ENCODE measurements at places on chromosomes 5 and 9.
A peak's percentile ranks its signal among the peaks of the same experiment; 100 is the strongest.

- DNase-seq: peak; percentile 26
These were observed 330.7 kb downstream of the PDE4D start for GRCh38 chr5:59562756-59563389.

GRCh38 chr9:89508951-89509615 is 11.2 kb upstream of the SEMA4D start:
- DNase-seq: peak; percentile 61

DNA sequence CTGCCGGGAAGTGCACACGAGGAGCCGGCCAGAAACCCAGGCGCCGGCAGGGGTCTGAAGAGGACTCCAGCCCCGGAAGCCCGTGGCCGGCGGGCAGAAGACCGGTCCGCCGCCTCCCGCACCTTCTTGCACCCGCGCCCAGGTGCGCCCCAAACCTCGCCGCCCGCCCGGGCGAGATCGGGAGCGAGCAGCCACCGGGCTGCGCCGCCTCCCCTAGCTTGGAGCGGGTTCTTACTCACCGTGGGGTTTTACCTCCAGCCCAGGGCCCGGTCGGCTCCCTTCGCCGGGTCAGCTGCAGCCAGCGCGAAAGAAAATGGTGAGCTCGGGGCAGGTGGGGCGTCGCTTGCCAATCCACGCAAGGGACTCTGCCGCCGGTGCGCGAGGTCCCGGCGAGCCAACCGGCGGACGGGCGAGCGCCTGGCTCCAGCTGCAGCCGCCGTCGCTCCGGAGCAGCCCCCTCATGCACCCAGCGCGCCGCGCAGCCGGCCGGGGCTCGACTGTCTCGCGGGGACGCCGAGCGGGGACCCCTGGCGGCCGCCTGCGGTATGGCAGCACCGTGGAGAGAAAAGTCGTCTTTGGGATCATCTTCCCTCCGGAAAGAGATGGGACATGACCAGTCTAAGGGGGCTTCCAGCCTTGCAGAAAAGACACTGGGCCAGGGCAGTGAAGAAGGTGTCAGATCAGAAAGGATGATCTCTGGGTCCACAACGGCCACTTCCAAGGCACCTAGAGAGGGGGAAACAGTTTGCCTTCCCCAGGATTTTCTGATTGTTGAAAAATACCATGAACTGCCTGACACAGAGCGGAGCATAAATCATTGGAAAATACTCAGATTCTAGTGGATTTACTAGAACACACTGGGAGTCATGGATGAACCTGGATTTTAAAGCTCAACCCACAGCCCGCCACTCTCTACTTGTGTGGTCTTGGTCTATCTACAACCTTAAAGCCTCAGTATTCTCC is at the start of gene MOB3B:
MOB3B (minus strand) TSS at position 499 of the 963 bp plus-strand sequence. CDS start 74,264 bp downstream, outside the sequence.
- DNase-seq: peak; percentile 75

- DNase-seq: no peak
These were observed 803.1 kb upstream of the WWC1 start for GRCh38 chr5:167488371-167488770.

GRCh38 chr9:113152699-113153098 is 1.9 kb downstream of the SLC31A2 start:
- no peak for DNase-seq

GRCh38 chr5:6788956-6789649 is 75.9 kb downstream of the TENT4A start:
- peak; percentile 67 for DNase-seq

DNA sequence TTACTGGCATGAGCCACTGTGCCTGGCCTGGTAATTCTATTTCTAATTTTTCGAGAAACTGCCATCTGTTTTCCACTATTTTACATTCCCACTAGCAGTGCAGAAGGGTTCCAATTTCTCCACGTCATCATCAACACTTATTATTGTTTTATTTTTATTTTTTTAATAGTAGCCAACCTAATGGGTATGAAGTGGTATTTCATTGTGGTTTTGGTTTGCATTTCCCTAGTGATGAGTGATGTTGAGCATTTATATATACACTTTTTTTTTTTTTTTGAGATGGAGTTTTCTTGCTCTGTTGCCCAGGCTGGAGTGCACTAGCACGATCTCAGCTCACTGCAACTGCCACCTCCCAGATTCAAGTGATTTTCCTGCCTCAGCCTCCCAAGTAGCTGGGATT is 28.3 kb downstream of the WWC1 start:
- no peak for DNase-seq

- no peak for DNase-seq
These were observed 35.2 kb downstream of the MVB12B start for GRCh38 chr9:126361810-126362238.

DNA sequence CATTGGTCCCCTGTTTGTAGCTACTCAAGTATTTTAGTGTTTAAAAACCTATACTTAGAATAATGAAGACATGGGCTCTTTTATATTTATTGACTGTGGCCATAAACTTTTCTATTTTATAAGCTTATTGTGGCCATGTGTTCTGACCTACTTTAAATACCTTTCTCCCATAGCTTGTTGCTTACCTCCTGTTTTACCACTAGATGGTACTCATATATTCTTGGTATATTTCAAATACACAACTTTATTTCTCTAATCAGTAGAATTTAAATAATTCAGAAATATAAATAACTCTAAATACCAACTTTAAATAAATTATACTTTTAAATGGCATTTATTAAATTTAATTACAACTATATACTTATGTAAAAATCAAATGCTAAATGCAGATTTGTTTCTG is 498.0 kb downstream of the PRDM9 start:
- no peak for DNase-seq

- DNase-seq: no peak
These were observed 59.2 kb downstream of the AP3B1 start for GRCh38 chr5:78235289-78235688.

DNA sequence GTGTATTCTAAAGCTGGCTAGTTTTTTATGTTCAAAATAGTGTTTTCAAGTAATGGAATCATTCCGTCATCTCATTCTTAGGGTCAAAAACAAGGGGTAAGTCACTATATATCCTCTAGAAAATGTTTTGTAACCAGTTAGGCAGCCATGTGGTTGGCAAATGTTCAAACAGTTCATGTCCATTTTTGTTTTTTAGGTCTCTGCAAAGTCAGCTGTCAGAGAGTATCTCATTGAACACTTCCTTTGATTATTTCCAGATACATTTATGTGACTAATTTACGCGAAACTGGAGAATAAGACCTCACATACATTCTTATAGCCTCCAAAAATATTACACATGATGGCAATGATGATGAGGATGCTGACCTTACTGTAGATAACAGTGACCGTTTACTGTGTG is 50.4 kb downstream of the TRIO start:
- DNase-seq: no peak

DNA sequence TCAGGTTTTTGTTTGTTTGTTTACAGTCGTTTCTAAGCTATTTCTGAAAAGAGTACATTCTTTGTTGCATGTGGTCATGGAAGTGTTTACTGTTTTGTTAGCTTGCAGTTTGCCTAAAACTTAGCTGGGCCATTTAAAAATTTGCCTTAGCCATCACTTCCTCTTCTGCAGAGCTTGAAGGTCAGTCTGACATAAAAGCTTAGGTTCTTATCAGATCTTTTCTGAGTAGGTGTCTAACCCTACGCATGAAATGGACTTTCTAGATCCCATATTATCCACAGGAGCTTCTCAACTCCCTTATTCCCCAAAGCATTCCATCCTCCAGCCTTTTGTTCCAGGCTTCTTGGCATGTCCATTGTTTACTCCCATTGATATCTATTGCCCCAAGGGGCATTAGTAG is 90.3 kb downstream of the AP3B1 start:
- DNase-seq: no peak

DNA sequence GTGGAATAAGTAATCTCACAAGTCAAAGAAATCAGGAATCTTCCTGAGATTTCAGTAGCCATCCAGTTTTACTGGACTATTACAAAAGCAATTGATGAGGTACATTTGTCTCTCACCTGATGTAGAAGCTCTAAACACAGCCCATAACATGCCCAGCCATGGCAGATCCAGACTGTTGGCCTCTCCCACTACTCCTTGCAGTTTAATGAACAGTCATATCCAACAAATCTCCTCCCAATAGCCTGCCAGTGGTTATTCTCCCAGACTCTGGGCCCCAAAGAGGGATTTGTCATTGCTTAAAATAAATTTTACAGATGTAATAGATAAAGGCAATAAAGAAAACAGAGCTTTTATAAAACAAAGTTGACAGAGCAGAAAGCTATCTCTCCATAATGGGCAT is 80.8 kb downstream of the ZNF608 start:
- no peak for DNase-seq

- no peak for DNase-seq
These were observed 174.0 kb upstream of the WWC1 start for GRCh38 chr5:168117469-168117868.

DNA sequence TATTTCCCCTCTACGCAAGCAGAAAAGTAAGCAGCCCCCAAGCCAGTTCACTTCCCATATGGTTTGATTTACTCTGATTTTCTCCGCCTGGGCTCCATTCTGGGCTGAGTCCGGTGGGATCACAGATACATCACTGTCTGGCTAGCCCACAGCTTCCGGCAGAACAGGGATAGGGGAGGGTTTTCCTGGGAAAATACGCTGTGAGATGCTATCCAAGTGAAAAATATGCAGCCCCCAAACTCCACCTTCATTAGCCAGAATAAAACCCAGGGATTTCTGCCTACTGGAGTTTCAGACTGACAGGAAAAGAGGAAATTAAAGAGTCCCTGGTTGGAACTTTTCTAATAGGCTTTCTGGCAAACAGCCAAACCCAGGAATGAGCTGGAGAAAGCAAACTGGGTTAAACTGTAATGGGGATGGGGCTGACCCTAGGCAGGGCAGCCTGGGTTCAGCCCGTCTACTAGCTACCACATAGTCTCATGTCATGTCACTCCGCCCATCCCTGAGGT is 16.9 kb upstream of the NIPAL4 start:
- DNase-seq: no peak

DNA sequence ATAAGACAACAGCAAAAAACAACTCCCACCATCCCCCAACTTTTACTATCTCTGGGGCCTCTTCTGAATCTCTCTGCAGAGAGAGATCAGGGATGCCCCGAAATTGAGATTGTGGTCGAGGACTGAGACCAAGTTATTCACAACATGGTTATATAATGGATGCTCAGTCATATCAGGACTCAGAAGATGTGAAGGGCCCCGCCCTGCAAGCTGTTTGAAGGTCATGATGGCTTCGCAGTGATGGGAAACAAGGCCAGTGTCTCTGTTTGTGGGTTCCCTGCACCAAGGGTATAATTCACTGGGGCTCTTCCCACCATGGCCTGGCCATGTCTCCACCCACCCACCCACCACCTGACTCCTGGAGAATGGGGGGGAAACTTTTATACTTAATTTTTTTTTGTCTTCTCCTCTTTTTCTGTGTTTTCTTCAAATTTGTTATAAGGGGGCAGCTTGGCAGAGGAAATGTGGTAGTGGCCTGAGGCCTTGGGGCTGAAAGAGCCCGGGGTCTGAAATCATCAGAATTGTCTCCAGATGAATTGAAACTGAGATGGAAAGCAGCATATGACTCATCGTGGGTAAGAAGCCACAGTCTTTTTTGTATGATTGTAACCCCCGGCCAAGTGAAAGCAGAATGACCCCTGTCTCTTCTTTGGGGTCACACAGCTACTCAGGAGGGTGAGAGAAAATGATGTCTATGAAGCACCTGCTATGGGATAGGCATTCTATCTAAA is 15.0 kb upstream of the TEX48 start:
- DNase-seq: no peak

All from hematopoietic multipotent progenitor cell (in vitro differentiated cells).